ENCODE measurements at places on chromosomes 7 and 10.

GRCh38 chr10:69202332-69202731 is 17.8 kb upstream of the HKDC1 start:
- no peak for DNase-seq

DNA sequence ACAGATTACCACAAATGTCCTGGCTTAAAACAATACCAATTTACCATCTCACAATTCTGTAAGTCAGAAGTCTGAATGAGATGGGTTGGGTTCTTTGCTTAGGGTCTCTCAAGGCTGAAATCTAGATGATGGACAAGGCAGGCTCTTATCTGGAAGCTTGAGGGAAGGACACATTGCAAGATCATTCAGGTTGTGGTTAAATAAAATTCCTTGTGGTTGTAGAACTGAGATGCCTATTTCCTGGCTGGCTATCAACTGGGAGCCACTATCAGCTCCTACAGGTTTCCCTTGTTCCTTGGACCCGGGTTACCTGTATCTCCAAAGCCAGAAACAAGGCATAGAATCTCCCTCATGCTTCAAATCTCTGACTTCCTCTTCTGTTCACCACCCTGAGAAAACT is 148.4 kb downstream of the MDFIC start:
- no peak for DNase-seq

GRCh38 chr10:27143686-27144085 is 10.5 kb downstream of the YME1L1 start:
- no peak for DNase-seq

- DNase-seq = no peak
These were observed 13.9 kb downstream of the TAS2R60 start for GRCh38 chr7:143456992-143457793.
